A549 treated with dexamethasone at 1 μM for 4 hours (cell line): ENCODE measurements at places on chromosomes 1 and 21. TPM values are rescaled to one million over a fixed set of nuclear protein-coding genes. Genes with fewer than 3 reads are reported as not detected.

FMO5 gene
- 0.17 to 0.46 TPM (median 0.39 TPM) in 5 replicates for total RNA-seq

S100A8 gene
- not detected in 5 replicates for total RNA-seq

TNFSF4 gene
- 0.02 to 0.09 TPM (median 0.08 TPM) in 3 of 5 replicates, not detected in the others for total RNA-seq

DCLRE1B gene
- total RNA-seq: 8.9 to 11.2 TPM (median 10.2 TPM) in 5 replicates

METTL25B gene
- total RNA-seq: 20.9 to 24.1 TPM (median 23.2 TPM) in 5 replicates

KLHL17 gene
- 5.9 to 12.9 TPM (median 11.3 TPM) in 5 replicates for total RNA-seq

GNG12 gene
- 62.1 to 82.7 TPM (median 72.2 TPM) in 5 replicates for total RNA-seq

SLAMF6 gene
- total RNA-seq: not detected in 5 replicates

AGRN gene
- total RNA-seq: 56.7 to 117 TPM (median 107 TPM) in 5 replicates

LCE3D gene
- 2.1 to 4.5 TPM (median 3.6 TPM) in 5 replicates for total RNA-seq

LCE6A gene
- not detected in 5 replicates for total RNA-seq

APH1A gene
- 120 to 133 TPM (median 130 TPM) in 5 replicates for total RNA-seq

PPP1R15B gene
- total RNA-seq: 32.0 to 40.0 TPM (median 35.9 TPM) in 5 replicates

KIF1B gene
- 10.5 to 17.5 TPM (median 15.7 TPM) in 5 replicates for total RNA-seq

PAQR6 gene
- 2.4 to 4.7 TPM (median 2.8 TPM) in 5 replicates for total RNA-seq

GABRD gene
- total RNA-seq: 0.39 to 0.74 TPM (median 0.44 TPM) in 5 replicates

ILDR2 gene
- total RNA-seq: 0.05 to 0.13 TPM (median 0.11 TPM) in 3 of 5 replicates, not detected in the others

PLPPR4 gene
- 0.04 TPM in 1 of 5 replicates, not detected in the others for total RNA-seq

EPHA10 gene
- total RNA-seq: 0.98 to 2.3 TPM (median 1.2 TPM) in 5 replicates

REG4 gene
- total RNA-seq: not detected in 5 replicates

FMO3 gene
- total RNA-seq: not detected in 5 replicates

PUM1 gene
- total RNA-seq: 22.2 to 38.3 TPM (median 33.4 TPM) in 5 replicates

OLFML3 gene
- 3.4 to 4.1 TPM (median 4.1 TPM) in 5 replicates for total RNA-seq

CR1L gene
- 0.18 TPM in 1 of 5 replicates, not detected in the others for total RNA-seq

HTR6 gene
- total RNA-seq: 0.08 to 0.28 TPM (median 0.19 TPM) in 5 replicates

ERG gene
- 0.07 to 0.09 TPM (median 0.08 TPM) in 4 of 5 replicates, not detected in the other for total RNA-seq

RXFP4 gene
- 0.07 TPM in 1 of 5 replicates, not detected in the others for total RNA-seq

LCE1D gene
- not detected in 5 replicates for total RNA-seq

LCE1C gene
- 0.14 TPM in 1 of 5 replicates, not detected in the others for total RNA-seq

SHC1 gene
- total RNA-seq: 209 to 336 TPM (median 304 TPM) in 5 replicates

LCE1F gene
- total RNA-seq: not detected in 5 replicates

ATPAF1 gene
- 32.9 to 39.5 TPM (median 34.3 TPM) in 5 replicates for total RNA-seq

SPRR1B gene
- not detected in 5 replicates for total RNA-seq

LRRC42 gene
- 27.4 to 29.8 TPM (median 28.2 TPM) in 5 replicates for total RNA-seq

HSD3B1 gene
- total RNA-seq: 0.11 TPM in 1 of 5 replicates, not detected in the others

SV2A gene
- total RNA-seq: 0.05 to 0.12 TPM (median 0.09 TPM) in 5 replicates

SERTAD4 gene
- total RNA-seq: 0.28 to 1.1 TPM (median 0.69 TPM) in 5 replicates

RHD gene
- not detected in 5 replicates for total RNA-seq

DCST1 gene
- total RNA-seq: 0.05 to 0.06 TPM (median 0.06 TPM) in 3 of 5 replicates, not detected in the others

RGSL1 gene
- total RNA-seq: not detected in 5 replicates

MFAP2 gene
- total RNA-seq: 0.57 to 2.0 TPM (median 1.3 TPM) in 5 replicates

PLA2G2A gene
- not detected in 5 replicates for total RNA-seq

GPATCH2 gene
- 7.3 to 9.9 TPM (median 8.5 TPM) in 5 replicates for total RNA-seq

RSBN1 gene
- total RNA-seq: 3.0 to 4.6 TPM (median 4.3 TPM) in 5 replicates

SYTL1 gene
- 0.10 to 0.73 TPM (median 0.45 TPM) in 5 replicates for total RNA-seq

KRTAP13-2 gene
- total RNA-seq: 0.09 TPM in 1 of 5 replicates, not detected in the others

SPRR2B gene
- not detected in 5 replicates for total RNA-seq

PGLYRP3 gene
- total RNA-seq: not detected in 5 replicates

TRABD2B gene
- 3.8 to 4.8 TPM (median 4.7 TPM) in 5 replicates for total RNA-seq

TPTE gene
- total RNA-seq: not detected in 5 replicates

C1orf87 gene
- total RNA-seq: not detected in 5 replicates

MAP1LC3C gene
- 0.11 to 0.35 TPM (median 0.21 TPM) in 4 of 5 replicates, not detected in the other for total RNA-seq

CYP4X1 gene
- total RNA-seq: 0.04 to 0.08 TPM (median 0.05 TPM) in 3 of 5 replicates, not detected in the others
